ENCODE measurements at places on chromosomes 5 and 9.
A peak's percentile ranks its signal among the peaks of the same experiment; 100 is the strongest.

GRCh38 chr5:127471211-127471610 is 46.2 kb upstream of the PRRC1 start:
- DNase-seq = no peak

DNA sequence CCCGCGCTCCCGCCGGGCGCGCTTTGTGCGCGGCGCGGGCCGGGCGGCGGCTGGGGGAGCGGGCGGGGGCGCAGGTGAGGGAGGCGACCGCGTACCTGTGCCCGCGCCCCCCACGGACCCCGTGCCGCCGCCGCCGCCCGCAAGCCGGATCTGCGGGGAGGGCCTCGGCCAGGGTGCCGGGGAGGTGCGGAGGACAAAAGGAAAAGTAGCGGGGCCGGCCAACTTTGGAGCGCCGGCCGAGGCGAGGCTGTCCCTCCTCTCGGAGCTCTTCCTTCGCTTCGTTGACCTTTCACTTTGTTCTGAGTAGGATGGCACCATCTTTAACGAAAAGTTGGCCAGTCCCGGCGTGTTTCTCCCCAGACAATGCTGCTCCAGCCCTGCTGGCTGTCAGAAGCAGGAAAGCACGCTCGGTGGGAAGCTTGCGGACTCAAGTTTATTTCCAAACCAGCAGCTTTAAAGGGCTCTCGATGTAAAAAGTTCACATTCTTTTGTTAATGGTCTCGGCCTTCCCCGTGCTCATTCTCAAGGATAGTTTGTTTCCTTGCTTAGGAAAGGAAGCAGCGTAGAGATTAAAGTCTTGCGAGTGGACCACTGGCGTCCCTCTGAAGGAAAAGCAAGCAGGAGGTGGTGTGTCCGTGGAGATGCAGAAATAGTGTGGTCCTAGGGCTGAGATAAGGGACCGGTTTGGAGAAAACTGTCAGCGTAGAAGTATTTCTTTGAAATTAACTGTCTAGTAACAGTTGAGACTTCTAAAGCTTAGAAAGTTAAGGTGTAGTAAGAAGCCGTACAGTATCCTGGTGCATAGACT is 639 bp downstream of the EHMT1 start:
- DNase-seq = no peak

DNA sequence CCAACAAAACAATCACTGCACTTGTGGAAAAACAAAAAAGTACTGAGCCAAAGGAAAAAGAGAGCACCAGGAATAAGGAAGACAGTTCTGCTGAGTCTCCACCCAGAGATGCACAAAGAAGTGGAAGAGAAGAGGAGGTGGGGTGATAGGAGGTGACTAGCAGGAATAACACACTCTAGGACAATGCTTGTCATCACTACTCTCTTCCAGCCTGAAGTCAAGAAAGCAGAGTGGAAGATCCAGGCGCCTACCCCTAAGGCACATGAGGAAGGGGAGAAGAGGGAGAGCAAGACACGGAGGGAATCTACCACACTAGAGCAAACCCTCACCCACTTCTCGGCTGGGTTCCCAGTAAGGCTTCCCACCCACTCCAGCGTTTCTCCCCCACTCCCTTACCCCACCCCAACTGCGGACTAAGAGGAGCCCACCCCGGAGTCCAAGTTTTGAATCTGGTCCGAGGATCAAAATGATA is 1.7 kb downstream of the SLIT3 start:
- no peak for DNase-seq

DNA sequence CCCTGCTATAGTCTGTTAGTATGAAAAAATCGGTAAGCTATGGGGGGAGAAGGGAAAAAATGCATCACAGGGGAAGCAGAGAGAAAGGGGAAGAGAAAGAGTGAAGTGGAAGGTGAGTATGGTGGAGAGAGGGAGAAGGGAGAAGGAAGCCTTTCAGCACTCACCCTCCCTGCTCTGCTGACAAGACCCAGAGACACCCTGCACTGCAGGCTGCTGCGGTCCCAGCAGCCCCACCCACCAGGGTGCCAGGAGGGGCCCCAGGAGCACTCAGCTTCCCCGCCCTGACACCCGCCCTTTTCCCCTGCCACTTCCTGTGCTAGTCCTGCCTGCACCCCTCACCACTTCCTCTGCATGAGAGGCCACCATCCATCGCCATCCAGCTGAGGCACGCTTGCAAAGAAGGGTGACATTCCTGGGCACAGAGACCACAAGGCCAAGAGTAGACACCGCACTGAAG is 12.7 kb downstream of the STK10 start:
- no peak for DNase-seq

DNA sequence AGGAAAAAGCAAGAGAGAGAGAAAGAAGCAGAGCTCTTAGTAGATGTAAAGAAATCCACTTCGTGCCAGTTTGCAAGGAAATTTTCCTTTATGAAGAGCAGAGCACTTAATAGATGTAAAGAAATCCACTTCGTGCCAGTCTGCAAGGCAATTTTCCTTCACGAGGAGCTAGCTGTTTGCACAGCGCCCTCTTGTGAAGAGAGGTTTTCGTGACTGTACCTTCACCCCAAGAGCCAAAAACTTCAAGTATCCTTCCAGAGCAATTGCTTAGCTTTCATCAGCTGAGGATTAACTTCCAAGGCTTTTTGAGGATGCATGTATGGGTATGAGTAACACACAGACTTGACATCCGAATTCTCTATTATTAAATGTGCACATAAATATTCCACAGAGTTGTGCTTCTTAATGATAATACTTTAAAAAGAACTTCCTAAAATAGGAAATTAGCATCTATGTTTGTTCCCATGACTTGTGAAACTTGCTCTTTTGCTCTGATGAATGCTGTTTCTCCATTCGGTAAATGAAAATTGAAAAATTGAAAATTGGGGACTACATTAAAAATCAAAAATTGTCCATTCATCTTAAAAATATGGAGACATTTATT is 525.6 kb downstream of the PDE4D start:
- DNase-seq = peak; percentile 52

GRCh38 chr5:168328814-168329213 is 37.4 kb downstream of the WWC1 start:
- DNase-seq = no peak

GRCh38 chr5:8500426-8500825 is 631.5 kb downstream of the MTRR start:
- DNase-seq = no peak

- no peak for DNase-seq
Observed at GRCh38 chr5:153030755-153031725, 459.4 kb upstream of the GRIA1 start.

GRCh38 chr5:7393921-7394799 is 1.8 kb upstream of the ADCY2 start:
- DNase-seq = no peak

GRCh38 chr9:114350636-114351401 is 21.1 kb downstream of the ORM2 start:
- no peak for DNase-seq
